ENCODE measurements at places on chromosomes 7 and 10.

- no peak for DNase-seq
Observed at GRCh38 chr10:79397051-79397450, 48.4 kb downstream of the ZCCHC24 start.

GRCh38 chr10:75281974-75282373, 46.2 kb upstream of the COMTD1 start:
- DNase-seq: no peak

DNA sequence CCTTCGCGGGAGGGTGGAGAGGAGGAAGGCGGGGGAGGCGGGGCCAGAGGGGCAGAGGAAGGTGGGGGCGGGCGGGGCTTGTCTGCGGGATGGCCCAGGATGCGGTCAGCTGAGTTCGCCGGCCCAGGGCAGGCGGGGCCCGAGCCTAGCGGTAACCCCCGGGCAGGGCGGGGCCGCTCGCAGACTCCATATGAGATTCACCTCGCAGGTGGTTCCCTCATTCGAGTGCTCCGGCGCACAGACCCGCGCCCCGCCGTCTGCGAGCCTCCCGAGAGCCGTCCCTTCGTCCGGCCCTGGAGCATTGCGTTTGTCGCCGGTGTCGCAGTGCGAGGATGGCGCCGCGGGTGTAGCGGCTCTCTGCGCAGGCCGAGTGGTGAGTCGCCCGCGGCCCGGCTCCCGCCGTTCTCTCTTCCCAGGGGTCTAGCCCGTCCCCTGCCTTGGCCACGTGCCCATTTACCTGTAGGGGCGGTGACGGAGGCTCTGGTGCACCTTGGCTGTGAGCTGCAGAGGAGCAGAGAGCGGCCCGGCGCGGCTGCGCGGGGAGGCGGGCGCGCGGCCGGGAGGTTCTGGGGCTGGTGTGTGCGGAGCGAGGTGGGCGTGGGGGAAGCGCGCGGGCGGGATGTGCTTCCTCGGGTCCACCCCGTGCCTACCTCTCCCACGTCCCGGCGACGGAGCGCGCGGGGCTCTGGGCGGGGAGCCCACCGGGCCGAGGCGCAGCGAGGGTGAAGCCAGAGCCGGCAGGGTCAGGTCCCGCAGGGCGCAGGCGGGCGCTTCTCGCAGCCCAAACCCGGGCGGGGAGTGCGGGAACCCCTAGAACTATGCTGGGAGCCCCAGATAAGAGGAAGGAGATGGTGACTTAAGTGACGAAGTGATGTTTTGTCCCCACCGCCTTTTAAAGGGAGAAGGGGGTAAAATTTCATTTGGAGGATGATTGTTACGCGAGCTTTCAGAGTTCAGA, at the start of gene UPP1:
Gene UPP1 (plus strand): TSS at position 220 of the 958 bp plus-strand sequence. CDS start 5,519 bp downstream, outside the sequence.
- DNase-seq: no peak

DNA sequence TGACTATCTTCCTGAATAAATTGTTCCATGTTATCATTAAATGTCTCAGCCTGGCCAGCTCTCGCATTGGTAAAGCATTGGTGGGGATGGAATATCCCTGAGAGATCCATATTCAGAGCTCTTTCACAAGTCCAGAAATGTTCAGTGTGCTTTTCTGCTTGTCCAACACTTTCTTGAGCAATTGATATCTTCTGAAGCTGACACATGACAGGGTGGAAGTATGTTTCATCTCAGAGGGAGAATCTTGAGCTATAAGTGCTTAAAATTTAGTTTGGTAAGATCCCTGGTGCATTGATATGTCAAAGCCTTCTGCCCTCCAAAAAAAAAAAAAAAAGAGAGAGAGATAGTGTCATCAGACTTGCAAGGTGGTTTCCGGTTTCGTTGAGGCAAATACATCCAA, 7.4 kb downstream of the IFIT3 start:
- no peak for DNase-seq

- no peak for DNase-seq
Observed at GRCh38 chr7:107480932-107481331, 11.1 kb downstream of the GPR22 start.

DNA sequence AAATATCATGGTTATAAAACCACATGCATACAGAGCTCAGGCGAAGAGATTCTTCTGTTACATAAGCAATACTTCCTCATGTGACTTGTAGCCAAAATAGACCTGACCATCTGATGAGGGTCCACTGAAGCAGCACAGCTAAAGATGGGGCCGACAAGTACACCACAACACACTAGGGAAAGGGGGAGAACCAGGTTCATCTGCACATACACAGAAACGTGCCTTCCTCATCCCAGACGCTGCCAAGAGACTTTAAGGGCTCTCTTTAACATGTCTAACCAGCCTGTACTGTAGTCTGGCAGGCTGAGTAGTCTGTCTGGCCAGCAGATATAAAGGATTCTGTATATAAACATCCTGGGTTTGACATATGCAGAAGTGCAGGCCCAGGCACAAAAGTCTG, 30.3 kb downstream of the ERCC6 start:
- DNase-seq: no peak
